ENCODE measurements at places on chromosomes 6 and 20.

DNA sequence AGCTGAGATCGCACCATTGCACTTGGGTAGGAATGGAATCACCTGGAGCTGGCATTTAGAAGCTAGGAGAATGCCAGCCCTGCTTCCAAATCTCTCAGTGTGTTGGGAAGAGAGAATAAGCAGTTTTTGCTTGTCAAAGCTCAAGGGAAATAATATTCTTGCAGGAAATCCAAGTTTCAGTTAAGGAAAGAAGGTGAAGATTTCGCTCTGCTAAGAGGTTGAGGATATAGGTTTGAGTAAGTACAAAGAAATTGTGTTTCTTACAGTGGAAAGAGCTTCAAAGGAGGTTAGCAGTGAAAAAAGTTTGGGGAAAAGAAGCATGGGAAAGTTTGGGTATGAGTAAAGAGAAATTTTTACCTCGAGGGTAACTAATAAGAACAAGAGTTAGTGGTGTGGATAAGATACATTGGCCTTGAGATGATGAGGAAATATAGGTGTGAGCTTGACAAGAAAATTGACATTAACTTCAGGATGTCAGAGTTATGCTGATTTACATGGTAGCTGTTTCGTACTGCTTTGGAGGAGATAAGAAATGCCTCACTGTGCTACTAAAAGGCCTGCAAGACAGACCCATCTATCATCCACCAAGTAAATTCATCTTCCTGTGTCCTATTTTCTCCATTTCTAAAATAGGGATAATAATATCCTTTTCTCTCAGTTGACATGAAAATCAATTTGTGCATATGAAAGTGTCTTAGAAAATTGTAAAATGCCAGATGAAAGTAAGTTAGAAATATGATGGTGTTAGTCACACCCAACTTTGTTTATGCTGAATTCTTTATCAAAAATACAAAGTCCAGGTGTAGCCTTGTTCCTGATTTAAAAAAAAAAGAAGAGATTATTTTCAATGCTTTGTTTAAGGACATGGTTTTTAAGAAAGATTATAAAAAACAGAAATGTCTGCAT, 12.8 kb upstream of the HINT3 start:
- DNase-seq: no peak

GRCh38 chr6:33392595-33392948, 949 bp downstream of the KIFC1 start:
- DNase-seq: no peak

DNA sequence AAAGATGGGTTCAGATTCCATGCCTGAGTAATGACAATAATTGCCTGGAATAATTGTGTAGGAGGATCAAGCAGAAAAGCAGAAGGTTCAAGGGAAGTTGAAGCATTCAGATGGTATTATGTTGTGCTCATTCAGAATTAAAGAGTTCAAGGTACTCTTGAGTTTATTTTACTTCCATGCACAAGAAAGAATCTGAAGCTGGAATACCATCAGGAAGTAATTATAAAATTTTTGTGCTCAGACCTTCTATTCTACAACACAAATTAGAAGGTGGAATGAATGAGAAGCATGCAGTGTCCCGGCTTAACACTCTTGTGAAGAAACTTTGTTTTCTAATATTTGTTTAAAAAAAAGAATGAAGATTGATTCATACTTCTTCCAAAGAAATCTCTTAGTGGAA, 139.4 kb upstream of the ENPP5 start:
- DNase-seq: no peak

DNA sequence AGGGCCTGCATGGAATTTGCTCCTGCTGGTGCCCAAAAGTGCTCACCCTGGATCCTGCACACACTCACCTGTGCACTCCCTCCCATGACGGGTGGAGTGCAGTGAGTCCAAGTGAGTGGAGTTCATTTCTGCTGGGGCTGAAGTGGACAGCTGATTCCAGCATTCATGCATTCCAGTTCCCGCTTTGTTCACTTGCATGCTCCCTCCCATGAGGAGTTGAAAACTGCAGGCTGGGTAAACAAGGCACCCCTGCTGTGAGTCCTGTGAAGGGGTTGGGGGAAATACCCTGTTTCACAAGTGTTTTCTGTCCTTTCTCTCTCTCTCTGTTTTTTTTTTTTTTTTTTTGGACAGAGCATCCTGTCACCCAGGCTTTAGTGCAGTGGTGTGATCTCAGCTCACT, 454.1 kb upstream of the NOX3 start:
- DNase-seq: no peak

- DNase-seq: no peak
These were observed 53.8 kb upstream of the TSHZ2 start for GRCh38 chr20:52918311-52918710.

DNA sequence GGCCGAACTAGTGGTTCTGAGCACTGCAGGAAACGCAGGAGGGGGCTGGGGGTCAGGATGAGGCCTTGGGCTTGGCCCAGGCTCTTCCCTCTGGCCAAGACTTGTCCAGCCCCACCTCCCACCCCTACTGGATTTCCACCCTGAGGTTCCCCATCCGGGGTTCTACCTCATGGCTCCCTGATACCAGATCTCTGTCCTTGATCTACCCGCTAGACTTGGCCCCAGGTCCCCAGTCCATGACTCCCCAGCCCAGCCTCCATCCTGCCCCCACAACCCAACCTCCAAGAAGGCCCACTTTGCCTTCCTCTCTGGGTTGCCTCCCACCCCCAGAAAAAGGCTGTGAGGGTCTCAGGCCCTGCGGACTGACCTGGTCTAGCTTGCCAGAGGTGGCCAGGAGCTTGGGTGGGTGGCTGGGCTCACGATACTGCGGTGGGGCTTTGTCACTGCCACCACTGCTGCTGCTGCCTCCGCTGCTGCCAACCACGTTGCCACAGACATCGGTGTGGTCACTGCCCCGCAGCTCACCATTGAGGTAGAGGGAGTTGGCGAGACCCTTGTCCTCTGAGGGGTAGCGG, 6.8 kb upstream of the FASTKD5 start:
- DNase-seq: no peak

DNA sequence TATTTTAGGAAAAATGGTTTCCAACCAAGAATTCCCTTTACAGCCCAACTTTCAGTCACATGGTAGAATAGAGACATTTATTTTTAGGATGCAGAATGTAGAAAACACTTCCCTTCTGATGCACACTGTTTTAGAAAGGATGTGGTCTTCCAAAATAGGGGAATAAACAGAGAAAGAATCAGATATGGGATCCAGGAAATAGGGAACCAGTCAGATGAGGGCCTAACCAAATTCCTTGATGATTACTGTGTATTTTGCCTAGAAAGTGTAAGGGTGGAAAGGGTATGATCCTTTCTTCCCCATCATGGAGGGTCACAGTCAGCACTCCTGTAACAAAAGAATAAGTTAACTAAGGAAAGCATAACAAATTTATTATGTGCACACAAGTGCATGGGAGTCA, 27.4 kb downstream of the SLX4IP start:
- DNase-seq: no peak

DNA sequence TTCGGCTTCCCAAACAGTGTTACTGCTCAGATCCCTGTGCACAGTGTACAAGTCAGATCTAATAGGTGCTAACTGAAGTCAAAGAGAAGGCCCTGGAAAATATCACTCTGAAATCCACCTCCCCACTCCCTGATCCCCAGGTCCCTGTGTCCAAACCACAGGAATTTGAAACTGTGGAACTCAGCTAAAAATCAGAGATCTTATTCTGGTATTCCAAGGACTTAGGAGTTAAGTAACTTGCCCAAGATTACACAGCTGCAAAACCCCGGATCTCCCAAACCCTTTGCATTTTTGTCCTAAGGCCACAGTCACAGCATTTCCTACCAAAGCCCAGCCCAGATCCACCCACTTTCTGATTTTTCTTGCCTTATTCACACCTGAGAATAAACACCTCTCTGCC, 32.3 kb upstream of the SLC23A2 start:
- DNase-seq: no peak

Measured in stimulated activated CD4-positive, alpha-beta T cell treated with anti-CD3 and anti-CD28 coated beads, Interleukin-1b, Interleukin-23, amount 100 ng/mL, for 1 hour (primary cell).